ENCODE measurements at places on chromosomes 1 and 21.

- DNase-seq = no peak
Observed at GRCh38 chr1:37255136-37255795, 219.1 kb upstream of the ZC3H12A start.

- no peak for DNase-seq
Observed at GRCh38 chr1:53549287-53549686, 90.1 kb downstream of the DMRTB1 start.

DNA sequence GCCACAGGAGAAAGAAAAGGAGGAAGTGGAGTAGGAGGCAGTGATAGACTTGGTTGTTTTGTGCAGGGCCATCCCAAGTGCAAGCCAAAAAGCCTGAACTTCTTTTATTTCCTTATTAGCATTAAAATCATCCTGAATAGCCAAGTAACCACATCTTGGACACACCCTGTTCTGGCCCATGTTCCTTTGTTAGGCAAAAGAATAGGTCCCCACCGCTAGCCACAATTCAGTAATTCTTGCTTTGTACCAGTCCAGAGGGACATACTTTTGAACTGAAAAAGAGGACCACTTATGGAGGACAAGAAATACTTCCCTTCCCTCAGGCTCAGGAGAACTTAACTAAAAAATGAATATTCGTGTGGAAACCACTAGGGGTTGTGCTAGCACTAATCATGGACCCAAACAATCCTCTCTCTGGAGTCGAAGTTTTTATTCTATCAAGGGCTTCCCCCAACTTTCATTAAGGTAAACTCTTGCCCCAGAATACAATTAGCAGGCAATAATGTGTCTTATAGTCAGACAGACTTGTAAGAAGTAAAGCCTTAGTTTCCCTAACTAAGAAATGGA lies 19.4 kb downstream of the TNFSF4 start:
- DNase-seq = no peak

DNA sequence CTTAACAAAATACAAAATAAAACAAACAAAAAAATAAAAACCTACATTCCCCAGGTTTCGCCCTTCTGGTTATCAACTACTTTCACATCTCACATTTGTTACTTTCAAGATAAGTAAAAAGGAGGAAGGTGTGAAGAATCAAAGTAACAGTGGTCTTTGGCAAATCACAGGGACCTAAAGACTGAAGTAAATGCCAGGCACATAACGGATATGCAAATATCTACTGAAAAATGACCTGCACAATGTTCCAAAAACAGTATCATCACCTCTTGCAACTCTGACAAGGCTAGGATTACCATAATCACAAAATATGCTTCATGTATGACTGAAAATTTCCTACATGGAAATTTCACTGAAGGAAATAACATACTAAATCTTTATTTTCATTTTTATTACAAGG lies 29.3 kb downstream of the COP1 start:
- no peak for DNase-seq

DNA sequence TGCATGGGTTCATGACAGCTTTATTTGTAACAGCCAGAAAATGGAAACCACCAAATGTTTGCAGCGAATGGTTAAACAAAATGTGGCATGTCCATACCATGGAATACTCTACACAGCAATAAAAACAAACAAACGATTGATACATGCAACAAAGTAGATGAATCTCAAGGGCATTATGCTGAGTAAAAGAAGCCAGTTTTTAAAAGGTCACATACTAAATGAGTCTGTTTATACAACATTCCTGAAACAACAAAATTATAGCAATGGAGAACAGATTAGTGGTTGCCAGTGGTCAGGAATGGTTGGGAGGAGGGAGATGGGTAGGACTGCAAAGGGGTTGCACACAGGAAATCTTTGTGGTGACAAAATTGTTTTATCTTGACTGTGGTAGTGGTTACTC lies 202.4 kb upstream of the UBE2U start:
- no peak for DNase-seq

GRCh38 chr1:39141925-39142324 lies 62.6 kb upstream of the MACF1 start:
- no peak for DNase-seq

DNA sequence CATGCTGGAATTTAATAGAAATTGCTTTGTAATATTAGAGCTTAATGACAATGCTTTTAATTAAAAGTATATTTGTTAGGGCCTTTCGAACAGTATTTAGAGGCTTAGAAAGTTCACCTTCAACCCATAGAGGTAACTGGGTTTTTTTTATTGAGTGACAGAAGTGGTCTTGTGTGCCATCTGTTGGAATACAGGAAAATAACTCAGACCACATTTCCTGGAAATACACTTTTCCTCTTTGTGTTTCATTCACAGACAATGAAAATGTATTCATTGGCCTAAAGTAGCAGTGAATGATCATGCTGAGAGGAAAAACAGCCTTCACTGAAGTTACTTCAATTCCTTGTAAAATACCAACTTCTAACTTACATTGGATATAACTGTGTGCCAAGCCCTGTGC lies 83.6 kb upstream of the L1TD1 start:
- no peak for DNase-seq

GRCh38 chr1:198942466-198942865 lies 303.6 kb downstream of the PTPRC start:
- no peak for DNase-seq

DNA sequence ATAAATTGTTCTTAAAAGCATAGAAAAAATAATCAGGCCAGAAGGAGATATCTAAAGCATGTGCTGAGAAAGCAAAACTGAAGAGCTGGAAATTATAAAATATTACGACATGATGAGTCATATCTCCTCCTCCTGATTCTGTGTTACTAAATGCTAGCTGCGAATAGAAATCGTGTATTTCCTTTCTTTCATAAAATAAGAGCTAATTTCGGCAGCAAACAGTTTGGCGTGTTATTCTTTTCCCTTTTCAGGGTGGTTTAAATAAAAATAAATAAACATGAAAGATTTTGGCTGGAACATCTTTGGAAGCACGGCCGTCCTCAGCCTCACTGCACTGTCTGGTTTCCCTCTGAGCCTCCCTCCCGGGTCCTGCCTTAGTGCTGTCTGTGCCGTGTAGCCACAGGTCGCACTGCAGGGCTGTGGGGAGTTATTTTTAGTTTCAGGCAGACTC lies 56.0 kb downstream of the ADARB1 start:
- no peak for DNase-seq

DNA sequence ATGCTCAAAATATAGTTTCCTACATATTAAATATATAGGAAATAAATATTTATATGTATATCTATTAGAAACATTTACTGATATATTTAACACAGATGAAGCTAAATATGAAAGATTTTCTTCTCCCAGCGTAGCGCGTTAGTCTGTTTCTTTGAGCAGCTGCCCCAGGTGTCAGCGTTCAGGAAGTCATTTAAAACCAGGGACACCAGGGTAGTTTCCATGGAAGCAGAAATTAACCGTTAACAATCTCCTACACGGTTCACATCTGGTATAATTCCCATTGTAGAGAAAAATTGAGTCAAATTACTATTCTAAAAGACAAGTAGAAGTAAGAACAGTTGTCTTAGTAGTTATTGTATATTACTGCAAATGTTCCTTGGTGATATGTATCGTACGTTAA lies 1443.7 kb downstream of the MRPL39 start:
- DNase-seq = no peak

GRCh38 chr1:7558921-7559869 lies 211.9 kb upstream of the VAMP3 start:
- no peak for DNase-seq

GRCh38 chr1:165069829-165070228 lies 286.7 kb downstream of the LMX1A start:
- no peak for DNase-seq

DNA sequence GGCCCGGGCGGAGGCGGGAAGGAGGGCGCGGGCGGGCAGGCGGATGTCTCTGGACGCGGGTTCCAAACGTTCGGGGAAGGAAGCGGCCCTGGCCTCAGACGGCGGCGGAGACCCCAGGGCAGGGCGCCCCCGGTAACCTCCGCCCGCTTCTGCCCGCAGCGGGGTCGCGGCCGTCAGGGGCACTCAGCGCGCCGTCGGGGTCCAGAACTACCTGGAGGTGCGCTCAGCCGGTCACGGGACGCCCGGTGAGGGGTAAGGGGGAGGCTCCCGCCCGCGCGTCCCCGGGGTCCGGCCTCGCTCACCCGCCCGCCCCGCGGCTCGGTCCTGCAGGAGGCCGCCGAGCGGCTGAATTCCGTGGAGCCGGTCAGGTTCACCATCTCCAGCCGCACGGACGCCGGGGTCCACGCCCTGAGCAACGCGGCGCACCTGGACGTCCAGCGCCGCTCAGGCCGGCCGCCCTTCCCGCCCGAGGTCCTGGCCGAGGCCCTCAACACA lies 406 bp downstream of the PUSL1 start:
- no peak for DNase-seq

GRCh38 chr1:28243685-28244311 lies 7.9 kb downstream of the ATP5IF1 start:
- DNase-seq = no peak

DNA sequence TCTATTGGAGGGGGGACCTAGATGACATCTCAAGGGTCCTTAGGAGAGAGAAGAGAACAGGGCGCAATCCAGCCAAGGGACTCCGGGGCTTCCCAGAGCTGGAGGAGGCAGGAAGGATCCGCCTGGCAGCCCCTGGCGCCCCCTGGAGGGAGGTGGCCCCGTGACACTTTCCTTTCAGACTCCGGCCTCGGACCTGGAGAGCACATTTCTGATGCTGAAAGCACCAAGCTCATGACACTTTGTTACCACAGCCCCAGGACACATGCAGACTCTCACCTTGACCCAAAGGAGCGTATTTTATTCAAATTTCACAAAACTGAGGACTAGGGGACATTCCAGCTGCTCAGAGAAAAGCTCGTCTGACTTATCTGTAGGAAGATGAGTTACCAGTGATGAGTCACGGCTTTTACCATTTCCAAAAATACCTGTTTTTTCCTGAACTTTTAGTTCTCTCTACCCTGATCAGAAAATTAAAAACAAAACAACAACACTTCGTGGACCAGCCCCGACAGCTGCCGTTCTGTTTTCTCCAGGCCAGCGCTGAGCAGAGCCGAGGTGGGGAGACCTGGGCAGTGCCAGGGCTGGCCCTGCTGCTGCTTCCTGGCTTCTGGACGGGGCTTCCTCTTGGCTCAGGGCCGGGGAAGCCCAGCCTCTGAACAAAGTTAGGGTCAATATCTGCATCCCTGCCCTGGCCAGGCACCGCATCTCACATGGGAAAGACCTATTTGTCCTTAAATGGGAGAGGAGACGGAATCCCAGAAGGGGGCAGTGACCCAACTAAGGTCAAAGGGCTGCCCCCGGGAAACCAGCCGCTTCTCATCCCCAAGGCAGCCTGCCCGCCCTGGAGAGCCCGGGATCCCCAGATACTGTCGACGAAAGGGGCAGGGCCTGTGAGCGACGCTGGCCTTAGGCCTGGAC lies 21.6 kb upstream of the POFUT2 start:
- DNase-seq = peak; percentile 16

DNA sequence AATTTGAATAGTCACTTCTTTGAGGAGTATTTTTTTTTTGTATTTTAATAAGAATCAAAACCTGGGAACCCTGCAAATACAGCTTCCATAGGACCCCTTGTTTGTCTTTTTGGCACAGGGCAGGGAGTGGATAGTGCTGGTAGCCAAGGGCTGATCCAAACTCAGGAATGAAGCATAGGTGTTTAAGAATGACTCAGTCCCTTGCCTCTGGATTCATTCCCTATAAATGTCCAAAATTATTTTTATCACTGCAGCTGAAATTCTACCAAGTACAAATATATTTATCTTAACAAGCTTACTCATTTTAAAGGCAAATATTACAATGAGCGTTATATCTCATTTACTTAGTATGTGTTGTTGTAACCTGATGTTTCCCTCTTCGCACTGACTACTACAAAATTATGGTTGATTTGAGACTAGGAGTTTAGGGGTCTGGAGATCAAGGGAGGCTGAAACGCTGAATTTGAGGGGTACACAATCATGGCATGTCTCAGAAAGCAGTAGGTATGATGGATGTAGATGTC lies 278.6 kb upstream of the LYPLAL1 start:
- no peak for DNase-seq

- DNase-seq = peak; percentile 5
Observed at GRCh38 chr1:93692983-93693591, 11.4 kb upstream of the BCAR3 start.

DNA sequence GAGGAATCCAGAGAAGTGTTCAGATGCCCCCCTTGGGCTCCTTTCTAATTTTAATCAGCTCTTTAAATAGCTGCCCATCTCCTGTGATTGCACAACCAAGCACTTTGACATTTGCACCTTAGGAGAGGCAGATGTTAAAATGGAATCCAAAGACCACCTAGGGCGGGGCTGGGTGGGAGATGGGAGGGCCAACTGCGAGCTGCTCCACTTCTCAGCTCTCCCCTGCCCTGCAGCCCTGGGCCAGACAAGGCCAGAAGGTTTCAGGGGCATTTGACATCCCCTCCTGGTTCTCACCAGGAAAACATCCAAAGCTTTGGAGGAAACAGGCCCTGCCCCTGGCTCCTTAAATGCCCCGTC lies 106.9 kb downstream of the DHRS3 start:
- no peak for DNase-seq

DNA sequence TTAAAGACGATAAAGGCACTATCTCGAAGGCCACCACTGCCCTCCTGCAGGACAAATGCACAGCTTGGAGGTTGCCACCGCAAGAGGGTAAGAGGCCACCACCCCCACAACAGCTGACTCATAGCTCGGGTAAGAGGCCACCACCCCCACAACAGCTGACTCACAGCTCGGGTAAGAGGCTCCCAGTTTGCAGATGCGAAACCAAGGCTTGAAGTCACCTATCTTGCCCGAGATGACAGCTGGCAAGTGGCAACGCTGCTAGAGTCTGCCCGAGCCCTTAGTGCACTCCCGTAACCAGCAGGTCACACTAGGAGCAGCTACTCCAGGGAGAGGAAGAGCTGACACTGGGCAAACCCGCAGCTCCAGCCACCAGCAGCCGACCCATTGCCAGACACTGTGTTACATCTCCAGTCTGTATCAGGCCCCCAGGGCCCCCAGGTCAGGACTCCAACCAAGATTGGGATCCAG lies 17.1 kb upstream of the SPSB1 start:
- peak; percentile 48 for DNase-seq

DNA sequence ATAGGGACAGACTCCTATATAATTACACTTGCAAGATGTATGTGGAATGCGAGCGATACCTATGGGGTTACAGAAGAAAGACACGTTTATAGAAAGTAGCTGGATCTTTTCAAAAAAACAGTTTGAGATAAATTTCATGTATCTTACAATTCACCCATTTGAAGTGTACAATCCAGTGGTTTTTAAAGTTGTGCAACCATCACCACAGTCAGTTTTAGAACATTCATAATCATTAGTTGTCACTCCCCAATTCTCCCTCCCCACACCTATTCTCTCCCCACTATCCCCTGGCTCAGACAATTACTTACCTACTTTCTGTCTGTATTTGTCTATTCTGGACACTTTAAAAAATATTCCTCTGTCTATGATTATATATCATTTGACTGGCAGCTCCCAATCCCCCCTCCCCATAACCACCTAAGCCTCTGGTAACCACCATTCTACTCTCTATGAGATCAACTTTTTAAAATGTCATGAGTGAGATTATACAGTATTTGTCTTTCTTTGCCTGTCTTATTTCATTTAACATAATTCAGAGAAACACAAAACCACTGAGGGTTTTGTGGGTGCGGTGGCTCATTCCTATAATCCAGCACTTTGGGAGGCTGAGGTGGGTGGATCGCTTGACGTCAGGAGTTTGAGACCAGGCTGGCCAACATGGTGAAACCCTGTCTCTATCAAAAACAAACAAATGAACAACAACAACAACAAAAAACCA lies 39.1 kb downstream of the MRPS6 start:
- DNase-seq = no peak

GRCh38 chr1:46192171-46192570 lies 6.1 kb downstream of the POMGNT1 start:
- no peak for DNase-seq

- DNase-seq = no peak
Observed at GRCh38 chr1:14869187-14869586, 270.7 kb downstream of the KAZN start.

- no peak for DNase-seq
Observed at GRCh38 chr1:209728466-209728865, 23.8 kb downstream of the HSD11B1 start.
